ENCODE measurements at places on chromosomes 4 and X.

- DNase-seq = no peak
Measured at GRCh38 chr4:16579866-16580265, 318.6 kb downstream of the LDB2 start.

GRCh38 chr4:5212255-5213013 lies 161.2 kb downstream of the STK32B start:
- DNase-seq = no peak

- no peak for DNase-seq
Measured at GRCh38 chr4:78862314-78862737, 76.9 kb downstream of the PAQR3 start.

DNA sequence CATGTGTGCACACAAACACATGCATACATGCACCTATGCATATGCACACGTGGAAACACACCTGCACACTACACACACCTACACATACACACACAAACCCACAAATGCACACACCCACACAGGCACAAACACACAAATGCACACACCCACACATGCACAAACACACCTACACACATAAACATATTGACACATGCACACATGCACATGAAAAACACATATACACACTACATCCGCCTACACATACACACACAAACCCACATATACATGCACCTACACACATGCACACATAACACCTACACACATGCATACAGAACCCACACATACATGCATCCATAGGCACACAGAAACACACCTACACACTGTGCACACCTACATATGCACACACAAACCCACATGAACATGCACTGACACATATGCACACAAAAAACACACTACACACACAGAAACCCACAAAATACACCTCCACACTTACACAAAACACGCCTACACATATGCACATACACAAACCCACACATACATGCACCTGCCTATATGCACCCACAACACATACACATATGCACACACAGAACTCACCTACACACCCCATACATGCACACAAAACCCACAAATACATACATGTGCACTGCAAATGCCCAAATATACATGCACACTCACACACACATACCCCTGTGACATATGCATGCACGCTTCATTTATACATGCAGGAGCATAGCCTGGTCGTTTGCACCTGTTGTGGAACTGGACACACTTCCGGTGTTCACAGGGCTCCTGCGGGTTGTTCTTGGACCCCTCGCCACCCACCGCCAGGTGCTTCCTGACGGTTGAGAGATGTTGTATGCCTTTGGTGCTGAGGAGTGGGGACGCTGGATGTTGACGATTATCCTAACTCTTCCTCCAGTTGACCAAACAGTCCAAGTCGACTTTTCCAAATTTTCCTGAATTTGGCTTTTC lies 22.1 kb downstream of the CD99 start:
- no peak for DNase-seq

DNA sequence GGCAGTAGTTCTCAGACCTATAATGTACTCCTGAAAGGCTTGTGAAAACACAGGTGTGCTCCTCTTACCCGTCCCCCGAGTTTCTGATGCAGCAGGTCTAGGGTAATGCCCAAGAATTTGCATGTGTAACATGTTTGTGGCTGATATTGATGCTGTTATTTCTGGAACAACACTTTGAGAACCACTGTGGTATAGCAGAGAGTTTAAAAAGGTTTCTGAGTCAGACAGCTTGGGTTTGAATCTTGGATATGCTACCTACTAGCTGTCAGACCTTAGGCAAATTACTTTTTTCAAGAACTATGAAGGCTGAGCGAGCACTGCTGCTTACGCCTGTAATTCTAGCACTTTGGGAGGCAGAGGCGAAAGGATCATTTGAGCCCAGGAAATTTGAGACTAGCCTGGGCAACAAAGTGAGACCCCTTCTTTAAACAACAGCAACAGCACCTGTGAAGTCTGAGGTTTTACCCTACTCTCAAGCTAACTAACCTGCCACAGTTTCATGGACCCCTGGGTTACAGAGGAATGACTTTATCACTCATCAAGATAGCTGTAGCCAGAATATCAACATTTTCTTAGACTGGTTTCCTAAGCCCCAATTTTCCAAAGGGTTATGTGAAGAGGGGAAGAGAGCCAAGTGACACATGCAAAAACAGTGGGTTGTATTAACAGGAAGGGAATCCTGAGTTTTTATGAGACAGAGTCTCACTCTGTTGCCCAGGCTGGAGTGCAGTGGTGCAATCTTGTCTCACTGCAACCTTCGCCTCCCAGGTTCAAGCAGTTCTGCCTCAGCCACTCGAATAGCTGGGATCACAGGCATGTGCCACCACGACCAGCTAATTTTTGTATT lies 5.1 kb downstream of the AFF1 start:
- no peak for DNase-seq

DNA sequence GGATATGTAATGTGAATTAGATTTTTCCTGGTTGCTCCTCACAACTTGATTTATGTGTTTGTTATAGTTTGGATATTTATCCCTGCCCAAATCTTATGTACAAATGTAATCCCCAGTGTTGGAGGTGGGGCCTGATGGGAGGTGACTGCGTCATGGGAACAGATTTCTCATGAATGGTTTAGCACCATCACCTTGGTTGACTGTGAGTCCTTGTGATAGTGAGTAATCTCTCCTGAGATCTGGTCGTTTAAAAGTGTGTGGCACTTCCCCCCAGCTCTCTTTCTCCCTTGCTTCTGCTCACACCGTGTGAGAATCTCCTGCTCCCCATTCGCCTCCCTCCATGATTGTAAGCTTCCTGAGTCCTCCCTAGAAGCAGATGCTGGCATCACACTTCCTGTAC lies 2.2 kb downstream of the MID2 start:
- DNase-seq = no peak

DNA sequence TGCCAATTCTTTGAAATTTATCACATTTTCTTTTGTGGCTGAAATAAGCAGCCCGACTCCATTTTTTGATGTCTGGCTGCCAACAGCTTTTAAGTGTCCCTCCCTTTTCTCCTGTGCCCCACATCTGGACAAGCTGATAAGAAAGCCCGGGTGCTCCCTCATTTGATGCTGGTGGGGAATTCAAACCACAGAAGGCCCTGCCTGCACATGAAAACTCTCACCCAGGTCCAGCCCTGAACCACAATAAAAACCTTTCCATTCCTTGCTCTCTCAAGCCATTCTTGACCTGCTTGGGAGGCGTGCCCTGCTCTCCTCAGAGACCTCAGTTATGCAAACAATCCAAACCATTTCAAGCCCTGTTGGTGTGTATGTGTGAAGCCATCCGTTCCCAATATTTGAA lies 93.9 kb downstream of the FAM53A start:
- DNase-seq = no peak

DNA sequence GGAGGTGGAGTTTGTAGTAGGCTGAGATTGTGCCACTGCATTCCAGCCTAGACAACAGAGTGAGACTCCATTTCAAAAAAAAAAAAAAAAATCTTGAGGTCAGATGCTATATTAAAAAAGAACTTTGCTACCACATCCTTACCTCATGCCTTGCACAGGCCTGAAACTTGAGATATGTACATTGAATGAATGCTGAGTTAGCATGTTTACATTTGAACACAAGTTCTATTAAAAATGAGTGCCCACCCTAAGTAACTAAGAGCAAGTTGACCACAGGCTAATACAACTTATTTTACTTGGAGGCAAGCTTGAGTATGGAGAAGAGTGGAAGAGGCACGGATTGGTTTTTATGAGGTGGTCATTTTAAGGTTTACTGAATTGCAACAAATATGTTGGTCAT lies 276.6 kb upstream of the GATB start:
- no peak for DNase-seq

DNA sequence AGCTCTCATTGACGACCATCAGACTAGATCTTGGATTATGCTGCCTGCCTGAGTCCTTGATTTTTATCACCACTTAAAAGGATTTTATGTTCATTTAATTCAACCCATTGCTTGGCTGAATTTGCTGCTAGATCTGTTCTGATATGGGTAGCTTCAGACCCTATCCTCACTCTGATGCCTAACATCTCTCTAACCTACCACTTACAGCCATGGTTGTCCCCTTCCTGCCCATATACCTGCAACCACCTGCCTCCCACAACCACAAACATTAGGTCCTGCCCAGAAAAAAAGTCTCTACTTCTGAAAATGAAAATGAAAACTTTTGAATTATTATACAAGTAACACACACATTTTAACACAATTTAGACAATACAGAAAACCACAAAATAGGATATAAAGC lies 310.8 kb downstream of the HNRNPD start:
- no peak for DNase-seq

GRCh38 chrX:131938749-131939148 lies 84.4 kb upstream of the STK26 start:
- DNase-seq = no peak

- DNase-seq = no peak
Measured at GRCh38 chrX:40140706-40141499, 43.1 kb upstream of the BCOR start.

DNA sequence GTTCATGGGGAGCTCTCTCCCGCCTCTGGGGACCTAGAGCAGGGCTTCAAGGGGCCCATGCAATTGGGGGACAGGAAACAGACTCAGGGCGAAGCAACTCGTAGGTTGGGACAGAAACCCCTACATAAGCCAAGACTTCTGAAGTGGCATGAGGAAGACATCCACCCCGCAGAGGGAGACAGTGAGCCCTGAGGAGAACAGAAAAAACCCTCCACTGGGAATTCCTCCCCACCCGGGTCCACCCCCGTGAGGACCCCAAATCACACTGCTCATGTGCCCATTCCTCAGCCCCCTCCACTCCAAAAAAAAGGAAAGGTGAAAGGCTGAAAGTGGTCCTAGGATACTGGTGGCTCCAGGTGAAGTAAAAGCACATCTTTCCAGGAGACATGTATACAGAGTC lies 74.0 kb downstream of the CPZ start:
- no peak for DNase-seq

Measured in stimulated activated CD8-positive, alpha-beta memory T cell treated with anti-CD3 and anti-CD28 coated beads, Interleukin-15, amount 100 ng/mL, for 24 hours (primary cell).